Progenitor cell of endocrine pancreas (in vitro differentiated cells): ENCODE measurements at places on chromosomes 12 and 14. TPM values are rescaled to one million over a fixed set of nuclear protein-coding genes. Genes with fewer than 3 reads are reported as not detected.

GRCh38 chr12:26338586-26339572 is 143.5 kb downstream of the SSPN start:
- DNase-seq: no peak

DNA sequence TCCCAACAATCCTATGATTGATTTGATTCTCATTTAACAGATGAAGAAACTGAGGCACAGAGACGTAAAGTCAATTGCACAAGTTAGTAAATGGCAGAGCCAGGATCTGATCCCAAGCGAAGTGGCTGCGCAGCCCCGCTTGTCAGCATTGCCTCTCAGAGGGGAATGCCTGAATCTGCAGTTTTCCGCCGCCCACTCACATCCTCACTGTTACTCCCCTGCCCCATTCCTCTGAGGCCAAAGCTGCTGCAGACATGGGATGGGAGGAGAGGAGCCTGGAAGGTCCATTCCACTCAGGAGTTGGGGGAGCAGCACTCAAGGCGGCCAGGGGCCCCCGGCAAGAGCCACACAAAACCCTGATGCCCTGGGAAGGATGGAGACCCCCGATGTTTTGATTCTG is 1.0 kb downstream of the NRIP2 start:
- DNase-seq: no peak

- DNase-seq: no peak
Observed at GRCh38 chr12:89187507-89187906, 164.8 kb downstream of the DUSP6 start.

- DNase-seq: no peak
Observed at GRCh38 chr12:6960593-6961277, 9.6 kb downstream of the PTPN6 start.

DNA sequence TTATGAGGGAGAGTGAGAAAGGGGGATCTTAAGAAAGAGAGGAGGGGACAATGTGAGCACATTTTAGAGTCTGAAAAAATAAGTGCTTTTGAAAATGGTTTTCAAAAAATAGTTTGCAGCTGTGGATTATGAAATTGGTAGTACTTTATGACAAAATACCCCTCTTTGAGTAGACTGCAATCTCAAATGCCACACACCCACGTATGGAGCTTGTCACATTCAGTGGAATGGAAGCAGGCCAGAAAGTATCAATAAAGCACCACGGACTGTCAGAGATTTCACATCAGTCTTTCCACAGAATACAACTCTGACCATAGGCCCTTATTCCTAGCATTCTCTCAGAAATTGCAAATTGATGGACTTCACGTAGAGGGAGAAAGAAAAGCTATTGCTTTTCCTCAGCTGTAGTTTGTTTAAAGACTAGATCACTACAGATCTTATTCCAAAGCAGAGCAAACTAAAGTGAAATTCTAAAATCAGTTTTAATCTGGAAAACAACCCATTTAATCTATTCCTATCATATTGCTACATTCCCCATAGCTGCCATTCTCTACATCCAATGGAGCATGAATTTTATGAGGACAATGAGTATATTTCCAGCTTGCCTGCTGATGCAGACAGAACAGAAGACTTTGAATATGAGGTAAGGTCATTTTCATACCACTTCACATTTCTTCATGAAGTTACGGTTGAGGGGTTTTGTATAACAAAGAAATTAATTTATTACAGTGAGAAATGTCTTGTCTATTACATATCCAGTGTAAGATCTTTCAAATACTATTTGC is 321.3 kb downstream of the PDZRN4 start:
- DNase-seq: no peak

GRCh38 chr12:32494656-32495055 is 95.3 kb downstream of the FGD4 start:
- no peak for DNase-seq

Gene GPR135
- 3.0 and 3.4 TPM in 2 replicates for total RNA-seq

Gene NFE2
- 17.2 and 17.9 TPM in 2 replicates for total RNA-seq
